ENCODE measurements at places on chromosomes 12 and 14.

- H3K4me3 ChIP-seq, result no peak overlapping the region
- H3K4me1 ChIP-seq, result no peaks in the 10 kb centered on the region
- H3K27ac ChIP-seq, result peak overlapping the region; percentile 88
- no peak for DNase-seq
- no peaks in the 10 kb centered on the region for H3K27me3 ChIP-seq
- no peaks in the 10 kb centered on the region for H3K36me3 ChIP-seq
These were observed 128.2 kb downstream of the TMEM30B start for GRCh38 chr14:61152851-61153364.

- no peak overlapping the region for H3K27ac ChIP-seq
- no peaks in the 10 kb centered on the region for H3K36me3 ChIP-seq
- H3K4me3 ChIP-seq, result no peak overlapping the region
- no peaks in the 10 kb centered on the region for H3K27me3 ChIP-seq
- H3K4me1 ChIP-seq, result no peaks in the 10 kb centered on the region
These were observed 205.2 kb upstream of the EEA1 start for GRCh38 chr12:93134175-93134890.

GRCh38 chr14:32622742-32623141, 293.6 kb downstream of the AKAP6 start:
- peaks cover 11% of the 10 kb centered on the region for H3K4me1 ChIP-seq
- DNase-seq, result no peak
- no peaks in the 10 kb centered on the region for H3K27me3 ChIP-seq
- peaks cover 3% of the 10 kb centered on the region for H3K36me3 ChIP-seq
- no peak overlapping the region for H3K27ac ChIP-seq

DNA sequence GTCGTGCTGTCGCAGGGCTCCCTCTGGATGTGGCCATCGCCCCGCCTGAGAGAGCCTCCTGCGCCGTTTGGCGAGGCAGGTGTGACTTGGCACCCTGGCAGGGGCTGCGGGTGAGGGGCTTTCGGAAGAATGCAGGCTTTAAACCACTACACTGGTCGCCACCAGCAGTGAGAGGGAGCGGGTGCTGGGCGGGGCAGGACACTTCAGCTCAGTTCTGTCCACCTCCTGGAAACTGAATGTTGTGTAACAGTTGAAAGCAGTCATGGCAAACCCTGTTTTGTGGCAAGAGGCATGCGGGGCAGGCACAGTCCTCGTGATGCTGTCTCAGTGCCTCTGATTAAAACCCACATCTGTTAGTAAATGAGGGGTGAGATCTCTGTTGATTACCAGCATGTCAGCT, 55.9 kb downstream of the AACS start:
- H3K4me1 ChIP-seq, result no peaks in the 10 kb centered on the region
- no peak overlapping the region for H3K4me3 ChIP-seq
- H3K27ac ChIP-seq, result no peak overlapping the region

DNA sequence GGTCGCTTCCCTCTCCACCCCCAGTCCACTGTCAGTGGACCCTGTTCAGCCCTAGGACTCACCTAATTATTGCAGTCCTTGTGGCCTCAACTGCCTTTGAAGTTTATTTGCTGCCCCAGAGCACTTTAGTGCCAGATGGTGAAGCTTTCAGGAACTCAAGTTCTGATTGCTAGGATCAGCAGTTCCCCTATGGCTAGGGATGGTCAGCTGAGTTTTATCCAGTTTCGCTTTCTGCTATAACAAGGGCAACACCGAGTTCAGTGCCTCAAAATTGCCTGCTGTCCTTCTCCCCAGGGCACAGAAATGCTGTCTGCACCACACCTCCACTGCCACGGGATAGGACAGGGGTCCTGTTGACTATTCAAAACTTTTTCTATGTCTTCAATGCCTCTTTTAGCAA, 295.0 kb downstream of the GPHN start:
- no peak for DNase-seq
- H3K4me1 ChIP-seq, result no peaks in the 10 kb centered on the region
- H3K4me3 ChIP-seq, result no peak overlapping the region
- no peaks in the 10 kb centered on the region for H3K27me3 ChIP-seq
- H3K36me3 ChIP-seq, result no peaks in the 10 kb centered on the region

GRCh38 chr12:89507015-89507824, 17.4 kb downstream of the GALNT4 start:
- H3K27me3 ChIP-seq, result no peaks in the 10 kb centered on the region
- no peak overlapping the region for H3K27ac ChIP-seq
- no peaks in the 10 kb centered on the region for H3K4me1 ChIP-seq
- H3K36me3 ChIP-seq, result no peaks in the 10 kb centered on the region

GRCh38 chr14:102737402-102738372, 39.6 kb upstream of the TRAF3 start:
- H3K4me1 ChIP-seq, result no peaks in the 10 kb centered on the region
- H3K36me3 ChIP-seq, result no peaks in the 10 kb centered on the region
- no peak overlapping the region for H3K27ac ChIP-seq

GRCh38 chr12:29152223-29152868, 3.3 kb downstream of the FAR2 start:
- H3K4me3 ChIP-seq, result no peak overlapping the region
- no peak for DNase-seq
- no peaks in the 10 kb centered on the region for H3K27me3 ChIP-seq
- H3K36me3 ChIP-seq, result no peaks in the 10 kb centered on the region
- H3K4me1 ChIP-seq, result no peaks in the 10 kb centered on the region

GRCh38 chr14:75650253-75651058, 10.2 kb downstream of the ERG28 start:
- no peak for DNase-seq
- no peaks in the 10 kb centered on the region for H3K27me3 ChIP-seq
- H3K36me3 ChIP-seq, result peaks cover 35% of the 10 kb centered on the region

- no peaks in the 10 kb centered on the region for H3K27me3 ChIP-seq
- peaks cover 4% of the 10 kb centered on the region for H3K36me3 ChIP-seq
- H3K4me1 ChIP-seq, result no peaks in the 10 kb centered on the region
- DNase-seq, result no peak
- H3K4me3 ChIP-seq, result no peak overlapping the region
These were observed 145.4 kb upstream of the ABCD2 start for GRCh38 chr12:39764944-39765560.

DNA sequence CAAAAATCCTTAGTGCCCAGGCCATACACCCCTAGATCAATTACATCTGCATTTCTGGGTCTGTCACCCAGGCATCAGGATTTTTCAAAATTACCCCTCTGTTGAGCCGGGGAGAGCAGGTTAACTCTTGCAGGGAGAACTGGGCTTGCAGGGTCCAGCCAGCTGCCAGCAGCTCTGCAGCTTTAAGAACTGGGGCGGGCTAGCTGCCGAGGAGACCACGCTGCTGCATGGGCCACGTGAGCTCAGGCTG, at the start of gene DGLUCY:
Gene DGLUCY, plus strand, starts transcription at position 245 of the 250 bp plus-strand sequence. CDS start 46,222 bp downstream, outside the sequence.
- H3K36me3 ChIP-seq, result no peaks in the 10 kb centered on the region
- peak; percentile 76 for DNase-seq
- peak within 1 kb of the TSS; percentile 81 for H3K4me3 ChIP-seq
- H3K27ac ChIP-seq, result peak within 1 kb of the TSS; percentile 79
- no peaks in the 10 kb centered on the region for H3K27me3 ChIP-seq
- H3K4me1 ChIP-seq, result peaks cover 32% of the 10 kb centered on the region

DNA sequence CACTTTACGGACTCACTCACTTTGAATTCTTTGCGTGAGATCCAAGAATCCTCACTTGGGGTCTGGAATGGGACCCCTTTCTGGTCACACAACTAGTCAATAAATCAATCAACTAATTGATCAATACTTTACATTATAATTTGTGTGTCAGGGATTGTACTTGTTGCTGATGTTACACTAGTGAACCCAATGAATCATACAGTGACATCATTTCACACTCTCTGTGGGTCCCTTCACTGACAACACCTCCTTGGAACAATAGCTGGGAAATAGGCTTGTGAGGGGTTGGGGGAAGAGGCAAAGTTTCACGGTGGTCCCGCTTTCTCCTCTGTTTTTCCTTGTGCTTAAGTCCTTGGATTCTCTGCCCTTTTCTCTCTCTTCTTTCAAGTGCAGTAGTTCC, 35.0 kb downstream of the TPH2 start:
- no peaks in the 10 kb centered on the region for H3K27me3 ChIP-seq
- no peak overlapping the region for H3K4me3 ChIP-seq
- no peaks in the 10 kb centered on the region for H3K36me3 ChIP-seq
- H3K27ac ChIP-seq, result no peak overlapping the region
- no peaks in the 10 kb centered on the region for H3K4me1 ChIP-seq

DNA sequence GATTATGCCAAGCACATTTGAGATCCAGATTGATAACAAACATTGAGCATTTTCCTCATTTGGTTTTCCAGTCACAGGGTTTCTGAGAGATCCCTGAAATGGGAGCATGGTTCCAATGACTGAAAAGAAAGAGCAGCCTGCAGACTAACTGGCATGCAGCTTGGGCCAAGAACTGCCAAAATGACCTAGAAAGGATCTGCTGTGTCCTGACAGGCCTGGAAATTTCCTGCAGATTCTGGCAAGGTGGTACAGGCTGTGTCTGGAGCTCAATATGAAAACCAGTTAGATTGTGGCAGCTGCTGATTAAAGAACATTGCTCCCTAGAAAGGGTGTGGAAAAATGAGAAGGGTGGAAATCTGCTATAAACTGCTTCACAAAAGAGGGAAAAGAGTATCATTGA, 417.3 kb downstream of the IPO8 start:
- H3K4me3 ChIP-seq, result no peak overlapping the region
- no peaks in the 10 kb centered on the region for H3K27me3 ChIP-seq
- no peaks in the 10 kb centered on the region for H3K4me1 ChIP-seq

- H3K4me3 ChIP-seq, result no peak overlapping the region
- no peak for DNase-seq
- H3K27ac ChIP-seq, result no peak overlapping the region
- no peaks in the 10 kb centered on the region for H3K4me1 ChIP-seq
These were observed 244.2 kb upstream of the OR4E1 start for GRCh38 chr14:21917699-21918436.

- H3K27me3 ChIP-seq, result no peaks in the 10 kb centered on the region
- H3K4me3 ChIP-seq, result no peak overlapping the region
- H3K27ac ChIP-seq, result no peak overlapping the region
- no peaks in the 10 kb centered on the region for H3K36me3 ChIP-seq
- peak; percentile 68 for DNase-seq
These were observed 199.7 kb downstream of the ANO2 start for GRCh38 chr12:5745251-5745888.

DNA sequence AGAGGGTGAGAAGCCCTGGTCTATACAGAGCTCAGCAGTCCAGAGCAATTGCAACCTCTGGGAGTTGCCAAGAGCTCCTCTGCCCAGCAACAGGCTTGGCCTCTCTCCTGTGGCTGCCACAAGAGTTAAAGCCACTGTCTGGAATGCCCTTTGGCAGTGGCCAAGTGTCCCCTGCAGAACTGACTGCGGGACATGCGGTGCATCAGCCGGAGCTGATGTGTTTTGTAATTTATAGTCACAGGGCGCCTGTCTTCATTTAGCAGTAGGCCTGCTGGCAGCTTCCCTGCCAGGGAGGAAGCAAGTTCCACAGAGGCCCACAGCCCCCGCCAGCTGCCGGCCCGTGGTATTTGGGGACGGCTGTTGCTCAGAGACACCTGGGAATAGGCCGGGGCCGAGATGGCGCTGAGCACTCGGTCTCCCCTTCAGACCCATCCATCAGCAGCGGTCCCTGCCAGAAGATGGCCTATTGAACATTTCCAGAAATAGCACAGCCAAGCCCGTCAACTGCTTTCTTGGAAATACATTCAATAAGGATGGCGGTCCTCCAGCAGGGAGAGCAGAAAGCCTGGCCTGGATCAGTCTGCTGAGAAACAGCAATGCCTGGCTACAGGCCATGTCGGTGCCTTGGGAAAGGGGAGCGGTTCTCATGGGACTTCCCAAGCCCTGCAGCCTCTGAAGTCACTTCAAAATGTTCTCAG, 217.4 kb downstream of the CRADD start:
- H3K27me3 ChIP-seq, result no peaks in the 10 kb centered on the region
- peak; percentile 94 for DNase-seq
- no peaks in the 10 kb centered on the region for H3K36me3 ChIP-seq
- peak overlapping the region; percentile 73 for H3K27ac ChIP-seq
- peaks cover 17% of the 10 kb centered on the region for H3K4me1 ChIP-seq

DNA sequence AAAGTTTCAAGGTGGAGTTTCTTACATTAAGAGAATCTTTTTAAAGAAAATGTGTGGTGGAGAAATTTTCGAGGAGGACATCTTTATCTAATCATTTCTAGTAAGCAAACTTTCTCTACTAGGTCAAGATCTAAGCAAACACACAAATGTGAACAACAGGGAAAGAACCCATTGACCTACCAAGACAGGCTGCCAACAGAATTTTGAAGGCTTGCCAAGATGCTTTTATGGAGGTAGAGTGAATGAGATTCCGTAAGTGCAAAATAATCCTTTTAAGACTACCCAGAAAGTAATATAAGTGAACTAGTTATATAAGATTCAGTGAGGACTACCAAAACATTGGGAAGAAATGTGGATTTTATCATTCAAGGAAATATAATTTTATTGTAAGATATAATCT, 357.1 kb upstream of the PDE3A start:
- no peaks in the 10 kb centered on the region for H3K27me3 ChIP-seq
- H3K4me3 ChIP-seq, result no peak overlapping the region
- no peaks in the 10 kb centered on the region for H3K4me1 ChIP-seq
- H3K36me3 ChIP-seq, result no peaks in the 10 kb centered on the region

GRCh38 chr12:93140801-93141200, 211.7 kb upstream of the EEA1 start:
- no peaks in the 10 kb centered on the region for H3K4me1 ChIP-seq
- no peak overlapping the region for H3K4me3 ChIP-seq
- no peaks in the 10 kb centered on the region for H3K36me3 ChIP-seq
- no peak for DNase-seq

- H3K36me3 ChIP-seq, result no peaks in the 10 kb centered on the region
- no peak for DNase-seq
- no peaks in the 10 kb centered on the region for H3K4me1 ChIP-seq
- no peak overlapping the region for H3K27ac ChIP-seq
- H3K27me3 ChIP-seq, result no peaks in the 10 kb centered on the region
These were observed 144.3 kb downstream of the CHST11 start for GRCh38 chr12:104600790-104601739.

DNA sequence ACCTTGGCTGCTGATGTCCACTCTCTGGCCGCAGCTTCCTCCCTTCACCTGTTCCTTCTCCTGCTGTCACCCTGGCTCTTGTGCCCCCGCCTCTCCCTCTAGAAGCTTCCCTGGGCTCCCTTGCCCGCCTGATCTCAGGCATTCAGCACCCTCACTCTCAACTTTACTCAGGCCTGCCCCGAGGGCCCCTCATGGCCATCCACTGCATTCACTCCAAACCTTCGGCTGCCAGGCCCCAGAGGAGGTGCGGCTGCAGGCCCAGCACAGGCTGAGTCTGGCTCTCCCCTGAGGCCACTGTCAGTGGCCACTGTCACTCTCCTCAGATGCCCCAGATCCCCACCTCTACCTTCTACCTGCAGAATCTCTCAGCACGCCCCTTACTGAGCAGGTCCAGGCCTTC, 183.9 kb downstream of the ZFP36L1 start:
- no peak overlapping the region for H3K27ac ChIP-seq
- H3K27me3 ChIP-seq, result no peaks in the 10 kb centered on the region

- no peaks in the 10 kb centered on the region for H3K4me1 ChIP-seq
- H3K36me3 ChIP-seq, result peaks cover 46% of the 10 kb centered on the region
- no peaks in the 10 kb centered on the region for H3K27me3 ChIP-seq
These were observed 26.0 kb downstream of the PSMA3 start for GRCh38 chr14:58270628-58271027.

Measured in ascending aorta (tissue), 2 donors.